Stimulated activated CD8-positive, alpha-beta memory T cell treated with anti-CD3 and anti-CD28 coated beads, Interleukin-15, amount 100 ng/mL, for 24 hours (primary cell): ENCODE measurements at places on chromosomes 16 and 17.
A peak's percentile ranks its signal among the peaks of the same experiment; 100 is the strongest.

DNA sequence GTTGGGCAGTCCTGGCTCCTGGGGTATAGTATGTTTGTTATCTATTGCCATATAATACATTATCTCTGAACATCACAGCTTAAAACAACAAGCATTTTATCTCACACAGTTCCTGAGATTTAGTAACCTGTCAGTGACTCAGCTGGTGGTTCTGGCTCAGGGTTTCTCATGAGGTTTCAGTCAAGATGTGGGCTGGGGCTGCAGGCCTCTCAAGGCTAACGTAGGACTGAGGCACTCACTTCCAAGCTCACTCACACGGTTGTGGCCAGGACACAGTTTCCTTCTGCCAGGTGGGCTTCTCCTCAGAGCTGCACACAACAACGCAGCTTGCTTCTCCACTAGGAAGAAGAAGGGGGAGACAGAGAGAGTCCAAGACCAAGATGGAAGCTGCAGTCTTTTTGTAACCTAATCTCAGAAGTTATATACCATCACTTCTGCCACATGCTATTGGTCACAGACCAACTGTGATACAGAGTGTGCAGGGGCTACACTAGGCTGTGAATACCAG is 10.3 kb upstream of the MED13 start:
- no peak for DNase-seq

GRCh38 chr17:40648384-40648968 is 858 bp upstream of the SMARCE1 start:
- DNase-seq: no peak

DNA sequence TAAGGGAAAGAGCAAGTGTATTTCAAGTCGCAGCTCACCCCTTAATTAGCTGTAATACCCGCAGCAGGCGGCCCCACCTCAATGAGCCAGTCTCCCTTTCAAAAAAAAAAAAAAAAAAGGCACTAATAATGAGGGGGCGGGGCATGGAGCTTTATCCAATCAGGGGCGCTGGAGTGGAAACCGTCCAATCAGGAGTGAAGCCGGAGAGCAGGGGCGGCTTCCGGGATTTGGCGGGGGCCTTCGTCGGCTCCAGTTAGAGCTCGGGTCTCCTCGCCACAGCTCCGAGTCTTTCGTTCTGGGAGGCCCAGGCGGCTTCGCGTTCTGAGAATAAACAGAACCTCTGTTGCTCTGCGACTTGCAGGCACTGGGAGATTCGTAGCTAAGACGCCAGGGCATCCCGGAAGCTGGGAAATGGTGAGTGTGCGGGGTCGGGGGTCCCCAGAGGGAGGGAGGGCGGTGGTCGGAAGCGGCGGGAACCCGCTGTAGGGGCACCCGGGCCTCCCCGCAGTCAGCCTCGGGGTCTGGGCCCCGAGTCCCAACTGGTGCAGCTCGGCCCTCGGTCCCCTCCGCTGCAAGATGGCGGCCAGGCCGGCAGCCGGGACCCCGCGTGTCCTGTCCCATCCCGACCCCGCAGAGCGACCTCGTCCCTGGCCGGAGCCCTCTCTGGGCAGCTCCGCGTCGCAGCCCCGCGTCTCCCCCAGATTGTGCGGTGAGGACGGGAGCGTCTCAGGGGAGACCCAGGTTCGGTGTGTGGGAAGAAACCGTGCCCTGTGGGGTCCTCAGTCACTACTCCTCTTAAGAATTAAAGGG is at the start of gene ZNF267:
Gene ZNF267, plus strand, starts transcription at position 252 of the 810 bp plus-strand sequence. Its CDS starts 160 bp downstream, at position 412.
- peak; percentile 65 for DNase-seq

DNA sequence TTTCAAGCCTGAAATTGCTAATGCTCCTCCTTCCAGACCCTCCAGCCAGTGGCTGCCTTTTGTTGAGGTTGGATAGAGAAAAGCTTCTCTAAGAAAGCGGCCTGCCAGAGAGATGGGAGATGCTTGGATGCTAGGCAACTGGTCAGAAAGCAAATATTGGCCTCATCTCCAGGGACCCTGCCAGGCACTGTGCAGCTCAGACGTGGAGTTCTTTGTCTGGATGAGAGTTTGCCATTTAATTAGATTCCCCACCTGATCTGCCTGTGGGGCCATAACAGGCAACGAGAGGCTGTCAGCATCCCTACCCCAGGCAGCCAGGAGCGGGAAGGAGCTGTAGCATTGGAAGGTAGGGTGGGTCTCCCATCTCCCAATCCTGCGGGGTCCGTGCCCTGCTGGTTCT is 52.7 kb downstream of the ASIC2 start:
- DNase-seq: no peak

GRCh38 chr16:31006086-31006385 is 4.4 kb downstream of the STX1B start:
- DNase-seq: no peak

DNA sequence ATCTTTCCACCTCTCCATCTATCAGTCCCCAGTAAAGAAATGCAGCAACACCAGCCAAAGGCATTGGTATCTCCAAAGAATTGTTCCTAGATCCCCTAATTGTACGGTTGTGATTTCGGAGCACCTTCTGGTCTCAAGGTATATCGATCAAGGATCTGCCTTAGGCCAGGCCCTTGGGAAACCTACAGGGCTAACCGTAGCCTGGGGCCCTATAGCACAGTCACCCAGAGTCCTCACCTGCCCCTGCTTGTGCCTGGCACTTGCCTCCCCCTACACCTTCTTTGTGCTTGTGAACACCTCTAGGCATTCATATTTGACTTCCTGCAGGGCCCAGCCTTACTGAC is 16.8 kb upstream of the AURKB start:
- DNase-seq: no peak
